ENCODE measurements at places on chromosomes 5 and 9.

GRCh38 chr5:101018299-101018698 is 115.2 kb upstream of the ST8SIA4 start:
- DNase-seq = no peak

DNA sequence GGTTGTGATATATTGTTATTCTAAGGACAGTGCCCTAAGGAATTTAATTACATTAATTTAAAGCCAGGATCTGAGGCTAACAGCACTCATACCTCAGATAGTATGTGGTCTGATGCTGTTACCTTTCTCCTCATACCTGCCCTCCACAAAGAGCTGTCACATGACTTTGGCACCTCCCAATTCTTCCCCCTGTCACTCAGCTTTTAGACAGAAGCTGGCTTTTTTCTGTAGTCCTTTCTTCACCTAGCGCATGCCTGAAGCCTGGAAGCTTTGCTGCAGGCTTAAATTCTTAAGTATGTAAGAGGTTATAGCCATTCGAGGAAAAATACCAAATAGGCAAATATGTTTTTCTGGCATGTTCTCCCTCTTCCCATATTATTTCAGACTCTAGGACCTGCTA is 61.0 kb upstream of the ADAMTS19 start:
- DNase-seq = peak; percentile 62

- DNase-seq = no peak
Measured at GRCh38 chr9:36088020-36088419, 48.5 kb upstream of the GLIPR2 start.

DNA sequence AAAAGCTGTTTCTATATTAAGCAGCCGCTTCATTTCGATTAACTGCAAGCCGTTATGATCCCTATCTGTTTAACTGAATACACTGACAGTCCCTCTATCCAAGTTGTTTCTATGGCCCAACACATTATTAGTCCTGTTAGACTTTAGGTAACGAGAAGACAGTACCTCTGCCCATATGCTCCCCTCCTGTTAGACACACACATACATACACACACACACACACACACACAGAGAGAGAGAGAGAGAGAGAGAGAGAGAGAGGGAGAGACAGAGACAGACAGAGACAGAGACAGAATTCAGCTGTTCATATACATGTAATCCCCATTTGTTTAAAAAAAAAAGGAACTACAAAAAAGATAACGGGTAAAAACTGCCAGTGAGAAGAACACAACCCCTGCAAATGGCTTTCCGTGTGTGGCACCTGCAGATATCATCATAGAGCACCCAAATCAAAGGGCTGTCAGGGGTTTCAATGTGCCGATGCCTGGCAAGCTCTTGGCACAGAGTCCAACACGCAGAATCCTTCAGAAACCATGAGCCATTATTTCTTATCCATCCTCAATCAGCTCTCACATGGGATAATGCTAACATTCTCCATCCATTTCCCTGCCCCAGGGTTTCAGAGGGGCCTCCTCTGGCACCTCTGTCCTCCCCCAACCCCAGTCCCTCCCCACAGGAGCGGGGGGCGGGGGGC is 144.0 kb downstream of the MYO10 start:
- DNase-seq = no peak

GRCh38 chr5:126778675-126779403 is 1.9 kb downstream of the LMNB1 start:
- no peak for DNase-seq

DNA sequence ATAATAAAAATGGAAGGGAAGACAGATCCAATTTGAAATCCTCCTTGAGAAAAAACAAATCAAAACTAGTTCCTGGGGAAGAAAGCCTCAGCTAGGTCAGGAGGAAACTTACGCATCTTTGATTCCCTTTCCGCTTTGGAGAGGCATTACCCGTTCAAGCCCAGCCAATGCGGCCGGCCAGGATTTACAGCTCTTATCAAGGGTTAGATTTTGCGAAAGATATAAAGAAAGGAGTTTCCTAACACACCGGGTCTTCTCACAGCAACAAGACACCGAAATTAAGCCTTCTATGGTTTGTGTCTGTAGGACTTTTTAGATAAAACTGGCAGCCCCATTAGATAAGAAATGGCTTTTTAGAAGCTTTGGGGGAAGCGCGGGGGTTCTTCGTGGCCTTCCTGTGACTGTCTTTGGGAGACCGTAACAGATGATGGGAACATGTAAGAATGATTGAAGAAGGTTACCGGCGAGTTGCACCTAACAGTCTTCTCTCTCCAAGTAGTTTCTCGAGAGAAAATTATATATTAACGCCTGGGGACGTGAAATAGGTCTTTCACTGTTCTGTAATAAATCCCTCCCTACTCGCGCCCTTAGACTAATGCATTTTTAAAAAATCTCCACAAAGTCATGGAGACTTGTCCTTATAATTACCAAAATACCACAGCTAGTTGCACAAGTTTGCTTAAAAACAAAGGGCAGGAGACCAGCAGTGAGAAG is 1.3 kb upstream of the ISL1 start:
- peak; percentile 75 for DNase-seq

- DNase-seq = no peak
Measured at GRCh38 chr5:68746220-68746619, 347.6 kb upstream of the SLC30A5 start.

GRCh38 chr9:37464426-37465248 is 613 bp downstream of the ZBTB5 start:
- DNase-seq = no peak

DNA sequence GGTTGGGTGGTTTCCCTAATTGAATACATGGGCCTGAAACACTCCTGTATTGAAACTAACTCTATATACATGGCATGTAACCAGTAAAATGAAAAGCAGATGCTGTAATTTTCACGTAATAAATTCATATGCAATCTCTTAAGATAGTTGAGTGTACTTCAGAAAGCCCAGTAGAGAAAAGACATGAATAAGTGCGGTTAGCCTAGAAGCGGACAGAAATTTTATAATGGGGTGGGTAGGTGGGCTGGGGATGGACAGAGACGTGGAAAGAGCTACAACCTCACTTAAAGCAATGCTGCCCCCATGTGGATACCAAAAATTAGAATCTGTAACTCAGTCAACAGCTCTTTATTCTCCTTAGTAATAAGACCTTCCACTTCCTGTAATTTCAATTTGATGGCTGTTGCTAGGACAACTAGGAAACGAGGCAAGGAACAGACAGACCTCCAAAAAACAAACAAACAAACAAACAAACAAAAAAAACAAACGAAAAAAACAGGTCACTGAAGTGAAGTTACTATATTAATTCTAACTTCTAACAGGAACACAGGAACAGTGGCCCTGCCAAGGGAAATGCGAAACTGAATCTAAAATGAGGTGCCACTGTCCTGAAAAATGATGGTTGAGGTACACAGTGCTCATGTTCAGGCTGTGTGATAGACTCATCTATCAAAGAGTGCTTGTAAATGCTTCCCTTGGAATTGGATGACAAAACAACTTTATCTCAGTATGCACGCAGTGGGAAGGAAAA is 103.4 kb upstream of the GNA14 start:
- peak; percentile 57 for DNase-seq

DNA sequence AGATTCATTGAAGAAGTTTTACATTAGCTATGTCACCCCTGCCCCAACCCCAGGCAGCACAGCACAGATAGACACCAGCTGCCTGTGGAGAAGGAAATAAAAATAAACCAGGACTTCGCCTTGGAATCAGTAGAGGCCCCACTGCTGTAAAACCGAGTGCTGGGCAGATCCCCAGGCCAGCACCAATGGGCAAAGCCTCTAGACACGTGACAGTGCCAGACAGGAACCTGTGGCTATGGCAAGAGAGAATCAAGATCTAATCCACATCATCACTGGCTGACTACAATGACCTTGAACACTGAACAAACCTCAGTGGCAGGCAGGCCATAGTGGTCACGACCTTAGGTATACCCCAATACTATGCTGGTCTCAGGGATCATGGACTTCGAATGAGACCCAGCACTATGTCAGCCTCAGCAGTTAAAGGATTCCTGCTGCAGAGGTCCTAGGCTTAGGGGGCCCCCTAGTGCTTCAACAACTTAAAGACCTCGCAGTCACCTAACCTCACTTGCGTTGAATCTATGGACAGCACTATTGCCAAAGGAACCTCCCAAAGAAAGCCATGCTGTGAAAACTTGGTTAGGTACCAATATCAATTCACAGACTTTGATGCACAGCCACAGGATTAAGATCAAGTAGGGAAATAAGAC is 2118.6 kb upstream of the C9orf72 start:
- DNase-seq = peak; percentile 88

DNA sequence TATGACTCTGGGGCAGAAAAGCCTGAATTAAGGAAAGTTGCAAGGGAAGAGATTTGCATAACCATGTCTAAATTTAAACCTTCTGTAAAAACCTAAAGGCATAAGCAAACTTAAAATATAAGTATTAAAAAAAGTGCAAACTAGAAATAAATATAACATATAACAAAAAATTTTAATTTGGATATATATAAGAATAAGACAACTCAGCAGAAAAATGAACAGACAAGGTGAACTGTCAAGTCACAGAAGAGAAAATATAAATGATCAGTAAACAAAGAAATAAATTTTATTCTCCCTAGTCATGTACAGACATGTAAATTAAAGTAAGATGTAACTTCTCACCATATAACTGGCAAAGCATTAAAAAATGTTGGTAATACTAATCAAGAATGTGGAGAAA is 37.0 kb downstream of the C5orf22 start:
- no peak for DNase-seq

DNA sequence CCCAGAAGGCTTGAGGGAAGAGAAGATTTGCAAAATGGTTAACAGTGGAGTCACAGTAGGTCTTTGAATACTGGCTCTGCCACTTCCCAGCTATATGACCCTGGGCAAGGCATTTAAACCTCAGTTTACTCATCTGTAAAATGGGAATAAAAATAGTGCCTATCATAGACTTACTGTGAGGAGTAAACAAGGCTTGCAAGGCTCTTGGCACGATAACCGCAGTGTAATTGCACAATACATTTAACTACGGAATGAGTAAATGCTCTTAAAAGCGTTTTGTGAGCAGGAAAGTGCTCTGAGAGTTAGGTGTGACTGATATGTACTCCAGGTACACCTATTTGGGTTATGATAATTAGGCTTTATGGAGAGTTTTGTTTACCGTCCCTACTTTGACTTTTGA is 8.4 kb downstream of the SLC36A3 start:
- no peak for DNase-seq

- DNase-seq = no peak
Measured at GRCh38 chr9:12882430-12882829, 107.6 kb downstream of the LURAP1L start.

DNA sequence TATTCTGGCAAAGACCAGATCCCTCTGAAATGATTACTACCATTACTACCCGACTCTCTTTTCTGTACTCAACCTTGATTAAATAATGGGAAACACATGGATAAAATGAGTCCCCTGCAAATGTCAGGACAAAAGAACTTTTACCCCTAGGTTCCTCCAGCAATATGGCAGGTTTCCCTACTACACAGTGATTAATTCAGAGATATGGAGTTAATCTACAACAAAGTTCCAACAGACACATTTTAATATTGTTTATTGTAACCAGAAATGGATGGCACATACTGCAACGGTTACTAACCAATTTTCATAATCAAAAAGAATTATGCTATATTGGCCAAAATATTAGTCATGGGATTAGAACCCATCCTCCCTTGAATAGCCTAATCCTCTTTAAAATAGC is 294.8 kb downstream of the ATPSCKMT start:
- no peak for DNase-seq

DNA sequence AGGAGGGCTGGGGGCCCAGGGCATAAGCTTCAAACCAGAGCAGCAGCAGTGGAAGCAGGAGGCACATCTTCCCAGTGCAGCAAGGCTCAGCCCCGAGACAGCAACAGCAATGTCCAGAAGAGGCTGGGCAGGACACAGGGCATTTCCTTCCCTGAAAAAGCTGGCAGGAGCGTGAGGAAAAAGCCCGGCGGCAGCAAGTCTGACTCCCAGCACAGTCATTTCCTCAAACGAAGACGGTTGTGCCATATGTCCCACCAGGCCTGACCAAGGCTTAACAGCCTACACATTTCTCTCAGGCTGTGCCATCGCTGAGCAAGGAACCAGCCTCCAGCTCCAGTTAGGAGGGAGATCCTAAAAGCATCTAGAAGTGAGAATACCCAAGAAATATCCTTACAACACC is 74.5 kb downstream of the APTX start:
- DNase-seq = no peak

DNA sequence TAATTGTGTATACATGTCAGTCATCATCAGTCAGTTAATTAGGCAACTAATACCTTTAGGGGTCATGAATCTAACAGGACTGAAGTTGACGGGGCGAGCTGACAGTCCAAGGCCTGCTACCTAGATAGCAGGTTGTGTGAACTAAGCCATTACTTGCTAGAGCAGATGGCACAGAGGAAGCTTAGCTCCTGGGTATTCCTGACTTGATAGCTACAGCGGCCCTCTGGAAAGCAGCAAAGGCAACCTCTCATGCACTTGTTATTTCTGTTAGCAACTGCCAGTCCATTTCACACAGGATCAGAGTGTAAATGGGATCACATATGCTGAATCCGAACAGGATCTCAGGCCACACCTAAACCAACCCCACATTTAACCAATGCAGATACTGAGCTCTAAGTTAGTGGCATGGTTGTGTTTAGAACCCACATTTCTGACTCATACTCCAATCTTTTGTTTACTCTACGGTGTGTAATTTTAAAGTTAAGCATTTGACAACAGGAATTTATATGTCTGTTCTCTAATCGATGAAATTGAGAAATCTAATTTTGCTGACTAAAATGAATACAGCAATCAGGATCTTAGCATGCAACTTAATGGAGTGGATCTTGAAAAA is 521.3 kb upstream of the ZNF608 start:
- no peak for DNase-seq

DNA sequence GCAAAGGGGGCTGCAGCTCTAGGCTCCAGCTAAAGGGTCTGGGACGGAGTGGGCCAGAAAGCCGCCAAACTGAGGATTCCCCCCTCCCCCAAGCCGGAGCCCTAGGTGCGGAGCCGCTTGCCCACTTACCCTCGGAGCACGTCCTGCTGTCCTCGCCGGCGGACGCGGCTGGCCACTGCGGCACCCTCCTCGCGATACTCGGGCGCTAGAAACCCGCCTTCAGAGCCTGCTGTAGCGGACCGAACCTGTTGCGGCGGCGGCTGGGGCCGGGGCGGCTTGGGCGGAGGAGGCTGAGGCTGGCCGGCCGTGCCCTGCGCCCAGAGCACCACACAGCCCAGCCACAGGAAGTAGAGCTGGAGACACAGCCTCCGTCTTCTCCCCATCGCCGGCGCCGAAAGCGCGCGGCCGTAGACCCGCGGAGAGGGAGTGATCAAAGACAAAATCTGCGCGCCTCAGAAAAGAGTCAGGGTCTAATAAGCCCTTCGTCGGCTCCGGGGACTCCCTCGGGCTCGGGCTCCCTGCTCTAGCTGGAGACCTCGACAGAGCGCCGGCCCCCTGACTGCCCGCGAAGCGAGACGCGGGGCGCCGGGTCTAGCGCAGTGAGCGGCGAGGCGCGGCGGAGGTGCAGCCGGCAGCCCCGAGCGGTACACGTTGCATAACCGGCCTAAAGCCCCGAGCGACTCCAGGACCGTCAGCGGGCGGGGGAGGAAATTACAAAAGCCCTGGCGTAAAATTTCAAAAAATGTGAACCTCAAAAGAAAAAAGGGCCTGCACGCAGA is 635 bp downstream of the FBN2 start:
- DNase-seq = peak; percentile 85

- no peak for DNase-seq
Measured at GRCh38 chr9:14418941-14419937, 105.3 kb upstream of the NFIB start.

- DNase-seq = no peak
Measured at GRCh38 chr5:148811756-148812155, 14.7 kb upstream of the ADRB2 start.
